ENCODE measurements at places on chromosomes 16 and 17.

GRCh38 chr17:75734674-75735294 lies 13.5 kb downstream of the ITGB4 start:
- no peak for DNase-seq

DNA sequence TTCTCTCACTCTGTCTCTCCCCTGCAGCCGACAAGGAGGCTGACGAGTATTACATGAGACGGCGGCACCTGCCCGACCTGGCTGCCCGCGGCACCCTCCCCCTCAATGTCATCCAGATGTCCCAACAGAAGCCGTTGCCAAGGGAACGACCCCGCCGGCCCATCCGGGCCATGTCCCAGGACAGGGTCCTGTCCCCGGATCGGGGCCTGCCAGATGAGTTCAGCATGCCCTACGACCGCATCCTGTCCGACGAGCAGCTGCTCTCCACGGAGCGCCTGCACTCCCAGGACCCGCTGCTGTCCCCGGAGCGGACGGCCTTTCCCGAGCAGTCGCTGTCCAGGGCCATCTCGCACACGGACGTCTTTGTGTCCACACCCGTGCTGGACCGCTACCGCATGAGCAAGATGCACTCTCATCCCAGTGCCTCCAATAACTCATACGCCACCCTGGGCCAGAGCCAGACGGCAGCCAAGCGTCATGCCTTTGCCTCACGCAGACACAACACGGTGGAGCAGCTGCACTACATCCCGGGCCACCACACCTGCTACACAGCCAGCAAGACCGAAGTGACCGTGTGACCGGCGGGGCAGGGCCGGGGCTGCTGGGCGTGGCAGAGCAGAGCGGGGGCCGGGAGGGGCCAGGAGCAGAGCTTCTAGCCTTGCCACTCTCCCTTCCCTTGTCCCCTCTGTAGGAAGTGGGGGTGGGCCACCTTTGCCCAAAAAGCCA lies 40.4 kb upstream of the DNAH9 start:
- no peak for DNase-seq

- peak; percentile 46 for DNase-seq
These were observed 2.9 kb downstream of the SMPD3 start for GRCh38 chr16:68445458-68445857.

- DNase-seq: no peak
These were observed 160.8 kb downstream of the ZNF18 start for GRCh38 chr17:11836508-11836907.

- no peak for DNase-seq
These were observed 175.6 kb upstream of the IRX3 start for GRCh38 chr16:54462151-54462651.

GRCh38 chr17:82678265-82678891 lies 20.1 kb downstream of the RAB40B start:
- no peak for DNase-seq

DNA sequence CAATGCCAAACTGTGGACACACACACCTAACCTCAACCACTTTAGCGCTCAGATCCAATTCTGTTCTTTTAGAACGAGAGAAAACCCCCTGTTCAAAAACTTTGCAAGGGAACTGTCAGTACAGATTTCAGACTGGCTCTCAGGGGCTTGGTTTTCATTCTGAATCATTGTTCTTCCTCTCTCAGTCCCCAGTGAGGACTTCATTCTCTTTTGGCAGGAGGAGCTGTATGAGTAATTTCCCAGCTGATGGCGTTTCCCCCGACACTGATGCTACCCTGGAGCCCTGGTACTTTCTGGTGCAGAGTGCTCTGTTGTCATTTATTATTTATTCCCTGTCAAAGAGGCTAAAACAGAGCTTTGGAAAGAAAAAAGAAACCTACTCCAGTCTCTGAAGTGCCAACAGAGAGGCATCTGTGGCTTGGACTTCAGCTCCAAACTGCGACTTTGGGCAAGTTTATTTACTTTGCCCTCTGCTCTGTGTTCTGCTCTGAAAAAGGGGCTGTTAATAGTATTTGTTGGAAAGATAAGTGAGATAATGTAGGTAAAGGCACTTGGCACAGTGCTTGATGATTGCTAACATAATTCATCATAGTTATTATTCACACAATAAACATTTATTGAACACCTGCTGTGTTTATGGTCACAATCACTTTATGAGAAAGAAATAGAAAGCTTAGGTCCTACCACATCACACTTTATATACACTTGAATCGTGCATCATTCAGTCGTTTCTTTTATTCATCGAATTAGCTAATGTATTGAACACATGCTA lies 28.3 kb downstream of the ETV4 start:
- DNase-seq: no peak

GRCh38 chr17:62897706-62898105 lies 68.3 kb upstream of the TANC2 start:
- DNase-seq: no peak

DNA sequence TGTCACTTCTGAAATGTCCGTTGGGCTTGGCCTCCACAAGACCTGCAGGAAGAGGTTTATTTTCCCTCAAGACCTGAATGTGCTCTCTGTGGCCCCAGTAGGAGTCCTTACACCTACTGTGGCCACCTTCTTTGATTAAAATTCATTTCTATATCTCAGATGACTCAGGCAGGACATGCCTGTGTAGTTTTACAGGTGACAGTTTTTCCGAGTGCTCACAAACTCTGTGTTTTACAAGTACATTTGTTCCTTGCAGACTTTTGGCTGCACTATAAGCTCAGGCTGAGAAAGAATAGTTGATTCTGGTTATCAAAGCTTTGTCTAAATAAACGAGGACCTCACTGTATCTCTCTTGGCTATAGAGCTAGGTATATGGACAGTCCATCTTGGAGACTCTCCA lies 257.1 kb downstream of the MAP2K4 start:
- DNase-seq: no peak

- peak; percentile 29 for DNase-seq
These were observed 36.4 kb downstream of the SNX20 start for GRCh38 chr16:50644729-50645128.

- DNase-seq: no peak
These were observed 2.1 kb upstream of the UBB start for GRCh38 chr17:16378636-16379282.

GRCh38 chr16:73002866-73003265 lies 45.1 kb downstream of the ZFHX3 start:
- no peak for DNase-seq

All from activated naive CD8-positive, alpha-beta T cell treated with anti-CD3 and anti-CD28 coated beads for 36 hours (primary cell).